ENCODE measurements at places on chromosomes 3 and 15. TPM values are rescaled to one million over a fixed set of nuclear protein-coding genes. Genes with fewer than 3 reads are reported as not detected.

Gene TUBGCP5
- 22.4 TPM for total RNA-seq

Gene RPP25
- 19.7 TPM for total RNA-seq

Gene SLC38A3
- not detected for total RNA-seq

Gene NAALADL2
- total RNA-seq, result 62.6 TPM

Gene COL6A5
- total RNA-seq, result 3.6 TPM

Gene DIPK2A
- total RNA-seq, result 316 TPM

Gene TMC3
- 0.48 TPM for total RNA-seq

Gene TMEM108
- total RNA-seq, result 6.0 TPM

Gene C3orf85
- total RNA-seq, result 2.6 TPM

Gene CATSPER2
- 6.3 TPM for total RNA-seq

Gene ARRDC4
- total RNA-seq, result 36.1 TPM

Gene TLR9
- total RNA-seq, result 0.24 TPM

Gene NEDD4
- total RNA-seq, result 60.7 TPM

Gene SKOR1
- 0.96 TPM for total RNA-seq

Gene HHATL
- not detected for total RNA-seq

Gene PRR20G
- total RNA-seq, result 3.9 TPM

Gene CHRNA7
- total RNA-seq, result 14.4 TPM

Gene GOLGA8O
- not detected for total RNA-seq

Gene TEX55
- total RNA-seq, result not detected

Gene AMT
- 13.5 TPM for total RNA-seq

Gene TFG
- 101 TPM for total RNA-seq

Gene NR2F2
- 12.5 TPM for total RNA-seq

Gene TEX264
- 17.1 TPM for total RNA-seq

Gene DZIP1L
- 15.9 TPM for total RNA-seq

Gene MBNL1
- total RNA-seq, result 719 TPM

Gene CTSH
- total RNA-seq, result 19.3 TPM

Gene TMPRSS7
- total RNA-seq, result not detected

Gene EFCAB12
- 1.4 TPM for total RNA-seq

Gene NMNAT3
- total RNA-seq, result 15.6 TPM

Gene UBXN7
- total RNA-seq, result 18.8 TPM

Gene ESYT3
- 4.1 TPM for total RNA-seq

Gene P2RY1
- 7.0 TPM for total RNA-seq

Gene ADIPOQ
- total RNA-seq, result 3.9 TPM

Gene DUOXA2
- 3.9 TPM for total RNA-seq

Gene GOLGA8K
- total RNA-seq, result 1.2 TPM

Gene GRM2
- total RNA-seq, result 0.24 TPM

Gene SH2D7
- 0.24 TPM for total RNA-seq

Gene KIF7
- total RNA-seq, result 8.2 TPM

Gene GNB4
- 102 TPM for total RNA-seq

Gene LSAMP
- total RNA-seq, result 20.5 TPM

Gene SETD2
- total RNA-seq, result 30.1 TPM

Gene ZNF501
- total RNA-seq, result 14.0 TPM

Gene PLSCR2
- total RNA-seq, result not detected

Gene SLC22A14
- 0.96 TPM for total RNA-seq

Gene ITIH1
- 1.2 TPM for total RNA-seq

Gene OXTR
- total RNA-seq, result 57.5 TPM

Gene SLC26A6
- total RNA-seq, result 4.8 TPM

Gene SETD5
- total RNA-seq, result 76.3 TPM

Gene ERICH6
- total RNA-seq, result not detected

Gene C15orf39
- total RNA-seq, result 3.6 TPM
